ENCODE measurements at places on chromosomes 13 and 19. TPM values are rescaled to one million over a fixed set of nuclear protein-coding genes. Genes with fewer than 3 reads are reported as not detected.

The CLASRP gene
- total RNA-seq: 31.2 TPM

The CYP4F2 gene
- not detected for total RNA-seq

The ZNF568 gene
- total RNA-seq: 13.5 TPM

The GJB2 gene
- not detected for total RNA-seq

The IFNL1 gene
- not detected for total RNA-seq

The TMEM143 gene
- total RNA-seq: 4.1 TPM

The PCDH9 gene
- 3.6 TPM for total RNA-seq

The EHD2 gene
- total RNA-seq: 164 TPM

The ZNF790 gene
- total RNA-seq: 5.0 TPM

The CRTC1 gene
- total RNA-seq: 2.1 TPM

The SULT2A1 gene
- not detected for total RNA-seq

The CYP2A7 gene
- total RNA-seq: not detected

The KLK7 gene
- total RNA-seq: not detected

Data from uterine smooth muscle cell (primary cell).